ENCODE measurements at places on chromosomes 7 and 10.

GRCh38 chr7:38070718-38071117 lies 107.3 kb upstream of the STARD3NL start:
- DNase-seq, result no peak

DNA sequence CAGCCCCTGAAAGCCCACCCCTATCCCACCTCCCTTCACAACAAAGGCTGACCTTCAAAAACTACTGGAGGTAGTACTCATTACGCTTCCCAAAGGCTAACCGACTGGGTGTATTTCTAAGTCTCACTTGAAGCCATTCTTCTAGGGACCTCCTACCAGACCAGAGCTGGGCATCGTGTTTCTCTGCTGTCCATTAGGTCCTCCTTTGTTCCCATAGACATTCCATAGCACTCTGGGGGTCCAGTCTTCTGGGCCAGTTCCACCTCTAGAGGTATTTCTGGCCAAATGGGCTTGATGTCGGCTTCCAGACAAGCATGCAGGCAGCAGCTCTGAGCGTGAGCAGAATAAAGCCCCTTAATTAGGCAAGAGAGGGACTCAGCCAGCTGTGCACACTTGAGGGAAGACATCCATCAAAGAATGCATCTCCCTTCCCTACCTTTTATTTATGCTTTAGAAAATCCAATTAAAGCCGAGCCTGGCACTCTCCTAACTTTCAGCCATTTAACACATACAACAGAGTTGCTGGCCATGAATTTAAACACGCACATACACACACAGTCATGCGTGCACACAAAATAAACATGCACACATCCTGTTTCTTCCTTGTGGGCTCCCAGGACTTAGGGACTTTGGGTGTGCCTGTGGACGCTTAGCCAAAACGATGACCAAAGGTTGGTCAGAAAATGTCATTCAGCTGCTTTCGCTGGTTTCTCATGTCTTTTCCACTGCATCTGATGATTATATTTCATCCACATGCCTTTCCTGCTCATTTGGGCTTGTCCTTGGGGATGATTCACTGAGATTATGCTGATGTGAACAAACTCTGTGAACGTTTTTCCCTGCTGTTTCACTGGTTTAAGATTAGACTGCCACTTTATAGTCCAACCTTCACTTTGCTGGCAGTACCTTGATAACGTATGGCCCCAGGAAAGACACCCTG lies 362.0 kb upstream of the NFE2L3 start:
- no peak for DNase-seq

DNA sequence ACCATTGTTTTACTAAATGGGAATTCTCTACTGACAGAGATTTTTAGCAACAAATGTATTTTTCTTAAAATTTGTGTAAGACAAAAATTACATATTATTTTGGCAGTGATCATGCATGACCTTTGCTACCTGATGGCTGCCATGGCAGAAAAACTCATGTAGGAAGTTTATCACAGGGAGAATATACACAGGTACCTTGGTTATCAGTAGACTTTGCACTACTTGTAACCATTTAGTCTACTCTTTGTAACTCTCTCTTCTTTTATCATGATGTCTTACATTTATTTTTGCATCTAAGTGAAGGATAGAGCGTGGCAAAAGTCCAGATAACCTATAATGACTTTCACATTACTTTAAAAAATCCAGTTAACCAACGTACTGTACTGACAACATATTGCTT lies 34.1 kb downstream of the REEP3 start:
- no peak for DNase-seq

DNA sequence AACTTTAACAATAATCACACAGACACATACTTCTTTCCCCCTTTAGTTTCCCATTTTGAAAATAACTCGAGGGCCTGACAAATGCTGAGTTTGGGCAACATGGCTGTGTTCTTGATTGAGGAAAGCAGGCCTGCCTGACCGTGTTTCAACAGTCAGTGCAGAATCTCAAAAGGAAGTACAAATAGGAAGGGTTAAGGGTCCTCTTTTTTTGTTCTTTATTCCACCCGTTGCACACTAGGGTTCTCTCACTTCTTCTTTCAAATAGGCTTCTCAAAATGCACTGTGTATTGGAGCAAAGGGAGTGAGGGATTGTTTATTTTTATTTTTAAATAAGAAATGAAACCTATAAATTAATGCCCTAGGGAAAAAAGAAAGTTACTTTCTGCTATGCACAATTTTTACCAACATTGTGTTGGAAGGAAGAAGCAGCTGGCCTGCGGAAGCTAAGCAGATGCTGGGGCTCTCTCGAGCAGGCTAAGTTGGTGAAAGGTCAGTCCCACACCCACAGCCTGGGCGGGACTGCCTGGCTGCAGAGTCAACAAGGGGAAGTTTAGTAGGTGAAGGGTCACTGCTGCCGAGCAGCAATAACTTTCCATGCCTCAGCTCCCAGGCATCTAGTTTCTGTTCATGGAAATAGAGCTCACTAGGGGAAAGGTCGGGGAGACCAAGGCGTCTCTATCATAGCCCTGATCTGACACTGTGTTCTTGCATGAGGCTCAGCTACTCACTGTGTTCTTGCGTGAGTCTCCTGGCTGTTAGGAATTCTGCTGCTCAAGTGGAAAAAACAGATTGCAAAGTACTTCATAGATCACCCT lies 12.2 kb upstream of the PDK4 start:
- DNase-seq, result no peak

DNA sequence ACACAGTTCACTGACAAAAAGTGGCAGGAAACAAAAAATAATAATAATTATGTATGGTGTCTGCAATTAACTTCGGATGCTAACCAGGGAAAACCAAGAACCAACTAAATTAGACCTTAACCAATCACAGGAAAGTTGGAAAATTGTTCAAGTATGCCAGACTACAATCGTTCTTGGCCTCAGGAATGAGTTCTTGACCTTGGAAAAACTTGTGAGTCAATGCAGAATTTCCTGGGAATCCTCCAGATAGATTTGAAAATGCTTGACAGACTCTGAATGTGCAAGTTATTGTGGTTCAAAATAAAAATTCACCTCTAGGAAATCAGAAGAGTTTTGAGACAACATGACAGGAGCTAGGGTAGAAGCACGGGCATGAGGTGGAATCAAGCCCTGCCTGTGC lies 171.5 kb downstream of the C7orf25 start:
- no peak for DNase-seq

GRCh38 chr7:33221390-33221789 lies 92.0 kb downstream of the BBS9 start:
- DNase-seq, result no peak

All from stimulated activated CD4-positive, alpha-beta T cell treated with anti-CD3 and anti-CD28 coated beads, TNF-alpha, amount 100 ng/mL, for 4 hours (primary cell).